Naive thymus-derived CD4-positive, alpha-beta T cell (primary cell): ENCODE measurements at places on chromosomes 6 and 20. TPM values are rescaled to one million over a fixed set of nuclear protein-coding genes. Genes with fewer than 3 reads are reported as not detected.

The PPP1R16B gene
- polyA plus RNA-seq, result 19.8 TPM

The SULF2 gene
- 3.6 TPM for polyA plus RNA-seq

The OR2H2 gene
- not detected for polyA plus RNA-seq

The CST4 gene
- polyA plus RNA-seq, result not detected

The DEFB115 gene
- polyA plus RNA-seq, result not detected
